ENCODE measurements at places on chromosomes 1 and 21. TPM values are rescaled to one million over a fixed set of nuclear protein-coding genes. Genes with fewer than 3 reads are reported as not detected.

Gene OVAAL
- polyA plus RNA-seq = not detected

Gene NUAK2
- polyA plus RNA-seq = 11.1 TPM

Gene MMEL1
- 0.16 TPM for polyA plus RNA-seq

Gene MCOLN2
- not detected for polyA plus RNA-seq

Gene VWA5B1
- not detected for polyA plus RNA-seq

Gene CRABP2
- polyA plus RNA-seq = 42.1 TPM

Gene SLAMF9
- 0.19 TPM for polyA plus RNA-seq

Gene S100A14
- polyA plus RNA-seq = not detected

Gene AKIRIN1
- 37.0 TPM for polyA plus RNA-seq

- peak overlapping the region; percentile 43 for H3K27ac ChIP-seq
- peaks cover 17% of the 10 kb centered on the region for H3K36me3 ChIP-seq
- peaks cover 4% of the 10 kb centered on the region for H3K4me1 ChIP-seq
- H3K27me3 ChIP-seq = no peaks in the 10 kb centered on the region
- DNase-seq = no peak
- H3K4me3 ChIP-seq = no peak overlapping the region
Measured at GRCh38 chr1:213120961-213121360, 69.9 kb downstream of the RPS6KC1 start.

- no peak overlapping the region for H3K27ac ChIP-seq
- DNase-seq = no peak
- no peaks in the 10 kb centered on the region for H3K36me3 ChIP-seq
- H3K4me1 ChIP-seq = no peaks in the 10 kb centered on the region
- no peak overlapping the region for H3K4me3 ChIP-seq
Measured at GRCh38 chr1:54372978-54373377, 33.2 kb downstream of the SSBP3 start.

DNA sequence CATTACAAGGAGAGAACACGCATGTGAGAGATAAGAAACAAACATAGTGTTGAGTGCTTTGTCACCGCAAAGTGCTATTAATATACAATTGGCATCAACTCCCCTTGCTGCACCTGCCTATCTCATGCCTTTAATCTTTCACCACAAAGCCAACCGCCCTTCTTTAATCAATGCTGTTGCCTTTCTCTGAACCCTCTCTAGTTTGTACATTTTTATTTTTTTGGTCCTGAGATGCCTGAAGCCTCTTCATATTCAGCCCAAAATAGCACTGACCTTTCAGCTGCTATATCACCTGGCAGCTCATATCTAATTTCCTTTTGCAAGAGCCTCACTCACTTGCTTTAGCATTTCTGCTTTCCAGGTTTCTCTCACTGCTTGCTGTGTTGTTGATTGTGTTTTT is 504.7 kb downstream of the NUF2 start:
- H3K27ac ChIP-seq = no peak overlapping the region
- H3K4me1 ChIP-seq = no peaks in the 10 kb centered on the region
- DNase-seq = no peak

- no peak overlapping the region for H3K4me3 ChIP-seq
- H3K27ac ChIP-seq = no peak overlapping the region
- peaks cover 33% of the 10 kb centered on the region for H3K4me1 ChIP-seq
- peak; percentile 43 for DNase-seq
- H3K27me3 ChIP-seq = no peaks in the 10 kb centered on the region
- peaks cover 33% of the 10 kb centered on the region for H3K36me3 ChIP-seq
Measured at GRCh38 chr1:26727476-26727875, 31.7 kb downstream of the ARID1A start.

DNA sequence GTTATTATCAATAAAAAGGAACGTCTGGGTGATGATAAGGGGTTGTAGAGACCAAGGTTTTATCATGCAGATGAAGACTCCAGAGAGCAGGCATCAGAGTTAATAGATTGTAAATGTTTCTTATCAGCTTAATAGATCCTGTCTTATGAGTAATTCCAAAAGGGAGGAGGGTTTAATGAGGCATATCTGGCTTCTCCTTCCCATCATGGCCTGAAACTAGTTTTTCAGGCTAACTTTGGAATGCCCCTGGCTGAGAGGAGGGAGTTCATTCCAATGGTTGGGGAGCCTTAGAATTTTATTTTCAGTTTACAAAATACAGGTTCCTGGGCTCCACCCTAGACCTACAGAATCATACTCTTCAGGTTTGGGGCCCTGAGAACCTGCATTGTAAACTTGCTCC is 13.5 kb downstream of the PLA2G2D start:
- no peak for DNase-seq
- no peak overlapping the region for H3K4me3 ChIP-seq
- no peaks in the 10 kb centered on the region for H3K27me3 ChIP-seq
- H3K36me3 ChIP-seq = no peaks in the 10 kb centered on the region

DNA sequence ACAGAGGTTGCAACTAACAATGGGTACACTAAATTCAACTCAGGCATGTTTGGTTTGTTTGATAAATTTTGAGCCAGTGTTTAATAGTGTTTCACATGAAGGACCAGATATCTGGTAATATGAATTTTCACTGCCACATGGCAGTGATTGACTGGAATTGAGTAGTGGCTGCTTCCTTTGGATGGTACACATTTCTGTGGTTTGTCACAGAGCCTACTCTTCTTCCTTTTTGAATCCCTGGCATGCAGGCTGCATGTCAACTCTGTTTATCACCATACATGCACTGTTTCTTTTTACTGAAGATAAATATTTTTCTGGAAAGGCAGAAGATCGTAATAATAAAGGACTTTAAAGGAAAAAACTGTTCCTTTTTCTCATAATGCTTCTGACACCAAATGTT is 35.5 kb downstream of the SDCCAG8 start:
- DNase-seq = no peak
- H3K36me3 ChIP-seq = peaks cover 22% of the 10 kb centered on the region
- H3K4me3 ChIP-seq = no peak overlapping the region
- peaks cover 4% of the 10 kb centered on the region for H3K4me1 ChIP-seq
- H3K27ac ChIP-seq = peak overlapping the region; percentile 69

DNA sequence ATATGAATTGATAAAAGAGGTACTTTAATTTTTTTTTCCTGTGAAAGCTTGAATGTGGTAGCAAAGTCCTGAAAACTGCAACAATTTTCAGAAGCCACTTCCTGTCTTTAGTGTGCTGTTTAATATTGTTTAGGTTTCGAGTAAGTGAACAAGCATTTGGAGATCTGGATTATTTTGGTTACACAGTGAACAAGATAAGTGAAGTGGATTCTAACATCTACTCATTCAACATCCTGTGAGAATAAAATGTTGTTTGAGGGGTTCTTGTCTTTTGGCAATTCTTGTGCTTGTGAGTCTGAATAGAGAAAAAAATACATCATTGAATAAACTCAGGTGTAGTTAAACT is 35.2 kb upstream of the PLA2G4A start:
- H3K4me1 ChIP-seq = no peaks in the 10 kb centered on the region
- no peak overlapping the region for H3K27ac ChIP-seq
- no peak overlapping the region for H3K4me3 ChIP-seq
- no peaks in the 10 kb centered on the region for H3K36me3 ChIP-seq
- DNase-seq = no peak
- H3K27me3 ChIP-seq = no peaks in the 10 kb centered on the region

DNA sequence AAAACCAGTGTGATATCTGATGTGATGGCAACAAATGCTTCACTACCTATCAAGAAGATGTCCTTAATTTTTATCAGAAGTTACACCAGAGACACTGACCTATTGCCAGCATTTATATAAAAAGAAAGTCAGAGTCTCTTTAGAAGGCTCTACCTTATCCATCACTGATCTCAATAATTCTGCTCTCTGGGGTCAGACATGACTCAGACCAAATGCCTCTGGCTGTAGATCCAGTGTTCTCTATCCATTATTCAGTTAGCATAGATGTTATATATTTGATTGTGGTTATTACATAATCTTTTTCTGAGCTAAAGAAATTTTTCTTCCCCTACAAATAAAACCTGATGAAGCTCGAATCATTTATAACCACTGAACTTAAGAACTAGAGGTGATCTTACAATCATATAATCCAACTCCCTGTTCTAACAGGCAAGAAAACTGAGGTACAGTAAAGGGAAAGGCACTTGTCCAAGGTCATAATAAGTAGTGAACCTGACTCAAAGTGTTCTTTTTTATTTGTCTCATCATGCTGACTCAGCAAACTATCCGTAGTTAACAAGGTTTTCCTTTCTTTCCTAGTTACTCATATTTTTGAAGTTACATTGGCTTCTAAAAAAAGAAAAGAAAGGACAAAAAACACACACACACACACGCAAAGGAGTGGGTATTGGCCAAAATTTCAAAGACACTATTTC is 43.6 kb upstream of the ESRRG start:
- H3K4me1 ChIP-seq = no peaks in the 10 kb centered on the region
- no peaks in the 10 kb centered on the region for H3K27me3 ChIP-seq
- peak; percentile 6 for DNase-seq
- H3K36me3 ChIP-seq = no peaks in the 10 kb centered on the region
